ENCODE measurements at places on chromosomes 11 and 22.

DNA sequence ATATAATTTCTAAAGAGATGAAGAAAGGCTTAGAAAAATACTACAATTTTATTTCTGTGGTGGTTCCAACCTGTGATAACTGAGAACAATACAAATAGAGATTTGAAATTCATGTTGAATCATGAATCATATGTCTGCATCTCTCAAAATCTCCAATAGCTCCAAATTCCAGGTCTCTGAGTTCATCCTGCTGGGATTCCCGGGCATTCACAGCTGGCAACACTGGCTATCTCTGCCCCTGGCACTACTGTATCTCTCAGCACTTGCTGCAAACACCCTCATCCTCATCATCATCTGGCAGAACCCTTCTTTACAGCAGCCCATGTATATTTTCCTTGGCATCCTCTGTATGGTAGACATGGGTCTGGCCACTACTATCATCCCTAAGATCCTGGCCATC lies at the start of gene OR56B1:
Gene OR56B1 (plus strand): TSS at position 53 of the 400 bp plus-strand sequence. CDS start 69 bp downstream, at position 122.
- DNase-seq = no peak

- no peak for DNase-seq
Observed at GRCh38 chr22:43039800-43040199, 24.9 kb upstream of the PACSIN2 start.

GRCh38 chr22:41446057-41446501 lies 522 bp downstream of the TOB2 start:
- DNase-seq = no peak

DNA sequence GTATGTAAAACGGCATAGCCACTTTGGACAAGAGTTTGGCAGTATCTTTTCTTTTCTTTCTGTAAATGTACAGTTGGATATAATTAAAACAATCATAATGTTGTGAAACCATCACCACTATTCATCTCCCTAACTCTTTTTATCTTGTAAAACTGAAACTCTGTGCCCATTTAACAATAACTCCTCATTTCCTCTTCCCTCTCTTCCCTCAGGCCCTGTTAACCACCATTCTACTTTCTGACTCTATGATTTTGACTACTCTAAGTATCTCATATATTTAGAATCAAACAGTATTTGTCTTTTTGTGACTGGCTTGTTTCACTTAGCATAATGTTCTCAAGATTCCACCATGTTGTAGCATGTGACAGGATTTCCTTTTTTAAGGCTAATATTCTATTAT lies 10.2 kb downstream of the SCUBE2 start:
- DNase-seq = no peak

DNA sequence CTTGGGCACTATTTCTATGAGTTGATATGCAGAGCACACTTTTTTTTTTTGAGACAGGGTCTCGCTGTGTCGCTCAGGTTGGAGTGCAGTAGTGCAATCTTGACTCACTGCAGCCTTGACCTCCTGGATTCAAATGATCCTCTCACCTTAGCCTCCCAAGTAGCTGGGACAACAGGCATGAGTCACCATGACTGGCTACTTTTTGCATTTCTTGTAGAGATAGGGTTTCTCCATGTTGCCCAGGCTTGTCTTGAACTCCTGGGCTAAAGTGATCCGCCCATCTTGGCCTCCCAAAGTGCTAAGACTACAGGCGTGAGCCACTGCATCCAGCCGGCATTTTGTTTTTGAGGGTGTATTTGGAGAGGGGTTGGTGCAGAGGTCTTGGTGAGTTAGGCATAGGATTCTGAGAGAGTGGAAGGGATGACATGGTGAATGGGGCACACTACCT lies 29.9 kb upstream of the MTCH2 start:
- no peak for DNase-seq
